ENCODE measurements at places on chromosomes 12 and 14.

DNA sequence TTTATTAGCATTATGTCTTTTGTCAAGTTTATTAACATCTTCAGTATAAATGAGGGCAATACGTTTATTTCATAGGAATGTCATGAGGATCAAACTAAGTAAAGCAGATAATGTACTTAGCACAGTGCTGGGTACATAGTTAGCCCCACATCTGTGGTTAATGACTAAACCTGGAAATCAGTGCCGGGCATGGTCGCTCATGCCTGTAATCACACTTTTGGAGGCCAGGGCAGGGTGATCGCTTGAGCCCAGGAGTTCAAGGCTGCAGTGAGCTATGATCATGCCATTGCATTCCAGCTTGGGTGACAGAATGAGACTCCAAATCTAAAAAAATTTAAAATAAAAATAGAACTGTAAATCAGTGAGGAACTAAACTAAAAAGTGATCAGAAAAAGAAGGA, 44.8 kb upstream of the GUCY2C start:
- DNase-seq: no peak

DNA sequence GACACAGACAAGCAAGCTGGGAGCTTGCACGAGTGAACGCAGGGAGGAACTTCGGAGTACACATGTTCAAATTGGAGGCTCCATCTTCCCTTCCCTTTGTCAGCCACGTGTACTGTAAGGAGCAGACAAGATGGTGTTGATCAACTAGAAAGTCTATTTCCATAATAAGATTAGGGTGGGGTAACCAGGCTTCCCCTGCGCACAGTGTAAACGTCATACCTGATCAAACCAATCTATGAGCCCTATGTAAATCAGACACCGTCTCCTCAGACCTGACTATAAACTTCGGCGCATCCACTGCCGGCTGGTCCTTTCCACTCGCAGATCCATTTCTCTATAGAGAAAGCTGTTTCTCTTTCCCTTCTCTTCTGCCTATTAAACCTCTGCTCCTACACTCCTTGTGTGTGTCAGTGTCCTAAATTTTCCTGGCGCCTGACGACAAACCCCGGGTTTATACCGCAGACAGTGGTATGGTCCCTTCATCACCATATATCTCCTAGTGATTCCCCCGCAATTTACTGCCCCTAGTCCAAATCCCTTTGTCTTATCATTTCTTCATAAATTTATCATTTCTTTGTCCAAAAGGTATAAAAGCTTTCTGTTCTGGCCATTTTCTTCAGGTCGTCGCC, 7.5 kb upstream of the ETFBKMT start:
- no peak for DNase-seq

- no peak for DNase-seq
These were observed 21.6 kb downstream of the NTF3 start for GRCh38 chr12:5453466-5453865.

GRCh38 chr14:89196545-89196944, 220.5 kb downstream of the FOXN3 start:
- DNase-seq: no peak

DNA sequence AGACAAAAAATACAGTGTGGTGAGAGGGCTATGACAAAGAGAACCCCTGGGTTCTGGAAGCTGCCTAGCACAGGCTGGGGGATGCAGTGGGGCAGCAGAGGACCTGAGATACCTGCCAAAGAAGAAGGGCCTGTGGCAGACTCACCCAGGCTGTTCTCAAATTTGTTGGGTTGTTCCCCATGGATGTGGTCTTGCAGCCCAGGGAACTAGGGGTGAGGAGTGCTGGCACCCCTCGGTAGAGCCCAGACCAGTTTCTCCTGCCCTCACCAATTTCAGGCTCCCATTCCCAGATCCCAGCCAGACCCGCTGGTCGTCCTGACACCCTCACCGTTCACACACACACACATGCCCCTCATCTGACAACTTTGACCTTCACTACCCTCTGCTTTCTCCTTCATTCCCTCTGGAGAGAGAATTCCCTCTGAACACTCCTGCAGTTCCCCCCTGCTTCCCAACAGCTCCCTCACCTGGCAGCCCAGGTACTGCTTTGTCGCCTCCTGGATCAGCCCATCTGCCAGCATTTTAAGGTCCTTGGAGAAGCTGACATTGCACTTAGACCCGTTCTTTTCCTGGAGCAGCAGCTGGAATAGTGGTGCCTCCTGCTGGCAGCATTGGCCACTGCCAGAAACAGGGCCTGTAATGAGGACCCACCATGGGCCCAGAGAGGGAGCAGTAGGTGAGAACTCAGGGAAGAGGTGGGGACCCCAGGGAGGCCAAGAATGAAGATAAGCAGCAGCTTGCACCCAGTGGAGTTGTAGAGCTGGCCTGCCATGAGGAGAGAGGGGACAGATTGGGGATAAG, 5.9 kb upstream of the GDF11 start:
- peak; percentile 78 for DNase-seq

DNA sequence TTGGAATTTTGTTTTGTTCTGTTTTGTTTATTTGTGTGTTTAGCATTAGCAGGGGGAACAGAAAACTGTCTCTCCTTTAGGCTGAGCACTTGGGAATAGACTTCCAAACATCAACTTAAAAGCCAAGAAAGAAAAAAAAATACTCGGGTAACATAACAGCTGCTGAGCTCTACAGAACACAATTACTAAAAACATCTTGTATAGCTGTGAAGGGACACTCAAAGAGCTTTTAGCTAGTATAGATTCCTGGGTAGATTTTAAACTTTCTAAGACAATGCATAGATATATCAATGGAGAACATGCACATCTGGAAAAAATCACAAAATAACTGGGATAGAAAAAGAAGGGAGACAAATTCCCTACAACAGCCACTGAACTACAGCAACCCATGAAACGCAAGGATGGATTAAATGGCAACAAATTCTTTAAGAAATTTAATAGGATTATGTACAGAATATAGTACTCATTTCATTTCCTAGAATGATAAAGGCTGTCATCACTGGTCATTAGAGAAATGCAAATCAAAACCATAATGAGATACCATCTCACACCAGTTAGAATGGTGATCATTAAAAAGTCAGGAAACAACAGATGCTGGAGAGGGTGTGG, 174.3 kb upstream of the KRR1 start:
- DNase-seq: no peak

GRCh38 chr14:23532658-23533057, 18.9 kb downstream of the ZFHX2 start:
- DNase-seq: no peak

- peak; percentile 37 for DNase-seq
These were observed 43.0 kb upstream of the LRRC10 start for GRCh38 chr12:69653703-69654102.

DNA sequence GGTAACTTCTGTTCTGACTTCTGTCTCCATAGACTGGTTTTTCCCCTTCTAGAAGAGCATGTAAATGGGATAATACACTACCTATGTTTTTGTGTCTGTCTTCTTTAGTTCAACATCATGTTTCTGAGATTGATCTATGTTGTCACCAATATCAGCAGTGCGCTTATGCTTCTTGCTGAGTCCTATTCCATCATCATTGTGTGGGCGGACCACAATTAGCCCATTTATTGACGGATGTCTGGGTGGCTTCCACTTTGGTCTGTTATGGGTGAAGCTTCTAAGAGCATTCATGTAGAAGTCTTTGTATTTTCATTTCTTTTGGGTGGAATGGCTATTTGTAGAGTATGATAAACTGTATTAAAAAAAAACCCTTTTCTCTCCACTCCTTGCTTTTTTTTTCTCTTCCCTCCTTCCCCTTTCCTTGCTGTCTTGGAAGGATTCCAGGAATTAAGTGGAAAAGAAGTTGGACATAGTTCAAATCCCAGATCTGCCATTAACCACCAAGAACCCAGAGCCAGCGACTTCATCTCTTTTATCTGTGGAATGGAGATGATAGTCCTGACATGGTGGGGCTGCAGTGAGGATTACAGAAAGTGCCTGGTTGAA, 7.0 kb upstream of the SERPINA1 start:
- no peak for DNase-seq

DNA sequence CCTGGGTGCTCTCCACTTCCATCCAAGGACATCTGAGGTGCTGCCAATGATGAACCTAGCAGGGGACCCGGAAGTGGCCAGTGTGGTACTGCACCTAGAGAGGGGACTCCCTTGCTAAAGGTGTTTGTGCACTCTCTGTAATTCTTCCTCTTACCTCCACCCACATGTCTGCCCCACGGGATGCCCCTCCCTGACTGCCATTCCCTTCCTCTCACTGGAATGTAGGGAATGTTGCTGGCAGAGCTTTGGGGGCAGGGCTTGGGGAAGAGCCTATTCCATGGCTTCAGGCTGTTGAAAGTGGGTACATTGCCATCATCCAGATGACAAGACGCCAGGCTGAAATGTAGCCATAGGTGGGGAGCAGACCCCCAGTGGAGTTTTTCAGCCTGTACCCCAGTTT, 153.2 kb downstream of the SMOC1 start:
- DNase-seq: no peak

DNA sequence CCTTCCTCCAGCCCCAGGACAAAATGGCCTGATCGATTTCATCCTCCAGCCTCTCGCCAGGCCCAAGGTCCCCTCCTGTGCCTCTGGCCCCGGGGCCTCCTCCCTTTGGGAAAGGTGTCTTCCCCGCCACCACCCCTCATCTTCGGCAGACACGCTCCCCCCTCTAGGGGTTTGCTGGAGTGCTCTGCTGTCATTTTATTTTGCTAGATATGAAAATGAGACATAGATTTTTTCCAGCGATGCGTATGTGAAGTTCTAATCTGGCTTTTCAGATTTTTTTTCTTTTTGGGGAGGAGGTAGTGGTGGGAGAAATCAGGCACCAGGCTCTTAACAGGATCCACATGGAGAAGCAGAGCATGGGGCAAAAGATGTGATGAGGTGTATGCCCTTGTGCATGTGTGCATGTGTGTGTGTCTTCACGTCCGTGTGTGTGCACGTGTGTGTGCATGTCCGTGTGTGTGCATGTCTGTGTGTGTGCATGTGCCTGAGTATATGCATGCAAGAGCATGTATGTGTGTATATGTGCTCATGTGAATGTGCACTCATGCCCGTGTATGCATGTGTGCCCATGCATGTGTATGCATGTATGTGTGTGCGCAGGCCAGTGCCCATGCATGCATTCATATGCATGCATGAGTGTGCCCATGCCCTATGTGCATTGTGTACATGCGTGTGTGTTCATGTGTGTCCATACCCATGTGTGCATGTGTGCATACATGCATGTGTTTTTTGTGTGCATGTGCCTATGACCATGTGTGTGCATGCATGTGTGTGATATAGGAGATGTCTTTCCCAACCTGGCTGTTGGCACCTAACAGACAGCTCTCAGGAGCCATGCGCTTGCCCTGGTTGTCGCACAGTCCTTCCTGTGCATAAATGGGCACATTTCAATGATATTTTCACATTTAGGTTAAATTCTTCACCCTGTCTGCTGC, 203.0 kb downstream of the RBM19 start:
- DNase-seq: no peak

DNA sequence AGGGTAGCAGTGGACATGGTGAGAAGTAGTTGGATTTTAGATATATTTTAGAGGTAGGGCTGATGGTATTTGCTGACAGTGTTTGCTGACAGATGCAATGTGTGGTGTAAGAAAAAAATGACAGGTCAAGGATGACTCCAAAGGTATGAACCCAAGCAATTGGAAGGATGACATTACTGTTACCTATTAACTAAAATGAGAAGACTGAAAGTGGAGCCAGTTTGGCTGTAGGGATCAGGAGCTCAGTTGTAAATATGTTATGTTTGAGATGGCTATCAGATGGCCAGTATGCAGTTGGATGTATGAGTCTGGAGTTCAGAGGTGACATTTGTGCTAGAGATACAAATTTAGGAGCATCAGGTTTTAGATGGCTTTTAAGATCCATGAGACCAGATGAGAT, 17.4 kb upstream of the SERPINA6 start:
- no peak for DNase-seq

GRCh38 chr14:100709289-100710284, 17.1 kb upstream of the DLK1 start:
- DNase-seq: peak; percentile 25

DNA sequence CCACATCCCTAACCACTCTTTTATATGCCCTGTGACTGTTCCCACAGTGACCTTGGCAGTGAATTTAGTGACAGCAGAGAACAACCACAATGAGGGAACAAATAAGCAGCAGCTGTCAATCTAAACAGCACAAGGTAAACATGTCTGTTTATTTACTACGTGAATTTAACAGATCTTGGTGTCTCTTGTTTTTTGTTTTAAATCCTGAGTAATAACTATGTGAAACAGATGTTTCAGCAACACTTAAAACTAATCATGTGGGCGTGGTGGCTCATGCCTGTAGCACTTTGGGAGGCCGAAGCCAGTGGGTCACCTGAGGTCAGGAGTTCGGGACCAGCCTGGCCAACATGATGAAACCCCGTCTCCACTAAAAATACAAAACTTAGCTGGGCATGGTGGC, 17.0 kb upstream of the CFAP54 start:
- no peak for DNase-seq

DNA sequence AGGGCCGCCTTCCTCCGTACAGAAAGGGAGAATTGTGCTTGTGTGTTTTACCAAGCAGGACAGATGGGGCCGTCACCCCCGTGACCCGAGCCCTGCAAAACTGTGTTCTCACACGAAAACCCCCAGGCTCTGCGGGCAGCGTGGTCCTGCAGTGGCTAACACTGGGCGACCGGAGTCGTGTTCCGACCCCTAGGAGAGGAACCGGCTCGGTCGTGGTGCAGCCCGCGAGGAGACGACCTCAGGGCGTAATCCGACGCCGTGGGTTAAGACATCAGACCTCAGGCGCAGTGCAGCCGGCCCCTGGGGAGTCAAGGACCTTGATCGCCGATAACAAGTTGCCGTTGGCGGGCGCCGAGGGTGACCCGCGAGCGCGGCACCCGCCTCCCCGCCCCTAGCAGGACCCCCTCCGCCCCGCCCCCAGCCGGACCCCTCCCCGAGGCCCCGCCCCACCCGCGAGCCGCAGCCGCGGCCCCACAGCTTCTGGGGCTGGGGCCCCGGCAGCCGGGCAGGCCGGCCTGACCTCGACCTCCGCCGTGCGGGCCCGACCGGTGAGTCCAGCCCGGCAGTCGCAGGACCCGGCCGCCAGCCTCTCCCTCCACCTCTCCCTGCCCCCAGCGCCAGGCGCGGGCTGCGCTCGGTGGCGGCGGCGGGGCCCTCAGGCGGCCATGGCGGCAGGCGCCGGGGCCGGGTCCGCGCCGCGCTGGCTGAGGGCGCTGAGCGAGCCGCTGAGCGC, at the start of gene CHPT1:
TSS of gene CHPT1 (plus strand) at position 444 of the 733 bp plus-strand sequence. CDS start at position 666, 222 bp downstream.
- DNase-seq: peak; percentile 73

- no peak for DNase-seq
These were observed 24.2 kb downstream of the NUAK1 start for GRCh38 chr12:106114447-106115068.
